ENCODE measurements at places on chromosomes 12 and 14.

DNA sequence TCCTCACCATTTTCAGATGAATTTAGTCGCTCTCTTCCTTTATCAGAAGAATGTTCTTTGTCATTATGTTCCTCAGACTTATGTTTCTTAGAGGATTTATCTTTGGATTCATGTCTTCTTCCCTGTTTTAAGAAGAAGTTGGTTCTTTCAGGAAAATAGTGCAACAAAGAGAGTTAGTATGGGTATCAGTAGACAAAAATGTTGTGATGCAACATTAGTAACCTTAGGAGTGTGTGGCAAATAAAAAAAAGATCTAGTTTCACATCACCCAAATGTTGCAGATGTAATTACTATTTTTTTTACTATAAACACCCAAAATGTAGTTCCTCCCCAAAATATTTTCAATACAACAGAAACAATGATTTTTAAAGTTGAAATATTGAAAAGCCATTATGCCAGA is 7.8 kb downstream of the RSRC2 start:
- no peak for DNase-seq

- DNase-seq, result no peak
Observed at GRCh38 chr14:72742118-72742837, 151.6 kb downstream of the DPF3 start.

GRCh38 chr12:46785382-46785781 is 40.4 kb downstream of the SLC38A4 start:
- DNase-seq, result no peak

- DNase-seq, result no peak
Observed at GRCh38 chr14:55366271-55366670, 45.4 kb downstream of the ATG14 start.

GRCh38 chr12:92444763-92445162 is 258.0 kb upstream of the PLEKHG7 start:
- no peak for DNase-seq

- peak; percentile 53 for DNase-seq
Observed at GRCh38 chr12:14629832-14630710, 62.4 kb upstream of the PLBD1 start.

- no peak for DNase-seq
Observed at GRCh38 chr12:70615174-70615866, 21.9 kb downstream of the PTPRB start.

GRCh38 chr12:112046003-112046402 is 32.8 kb downstream of the ERP29 start:
- no peak for DNase-seq

DNA sequence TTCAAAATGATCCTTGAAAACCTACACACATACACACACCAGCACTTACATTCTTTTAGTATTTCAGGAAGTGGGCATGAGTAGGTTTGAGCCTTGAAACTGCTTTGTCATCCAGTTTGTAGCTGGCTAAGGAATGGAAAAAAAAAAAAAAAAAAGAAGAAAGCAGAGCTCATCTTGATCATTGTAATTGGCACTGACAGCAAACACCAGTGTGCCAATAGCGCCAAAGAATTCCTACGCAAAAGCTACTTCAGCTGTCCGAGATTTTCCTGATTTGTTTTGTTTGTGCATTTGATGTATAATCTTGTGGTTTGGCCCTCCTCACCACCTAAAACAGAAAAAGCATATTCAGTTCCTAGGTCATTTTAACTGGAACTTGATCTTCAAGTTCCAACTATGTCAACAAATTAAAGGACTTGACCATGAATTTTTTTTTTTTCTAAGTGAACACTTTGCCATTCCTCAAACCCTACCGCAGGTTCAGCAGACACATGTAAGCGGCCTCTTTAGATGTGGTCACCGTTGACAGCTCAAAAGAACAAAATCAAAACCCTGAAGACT is 57.3 kb downstream of the FLRT2 start:
- DNase-seq, result no peak

- DNase-seq, result no peak
Observed at GRCh38 chr14:87179936-87180335, 813.0 kb downstream of the GALC start.

- DNase-seq, result no peak
Observed at GRCh38 chr14:90201344-90201743, 55.0 kb upstream of the PSMC1 start.

GRCh38 chr12:6459004-6459337 is 7.1 kb downstream of the TAPBPL start:
- no peak for DNase-seq

DNA sequence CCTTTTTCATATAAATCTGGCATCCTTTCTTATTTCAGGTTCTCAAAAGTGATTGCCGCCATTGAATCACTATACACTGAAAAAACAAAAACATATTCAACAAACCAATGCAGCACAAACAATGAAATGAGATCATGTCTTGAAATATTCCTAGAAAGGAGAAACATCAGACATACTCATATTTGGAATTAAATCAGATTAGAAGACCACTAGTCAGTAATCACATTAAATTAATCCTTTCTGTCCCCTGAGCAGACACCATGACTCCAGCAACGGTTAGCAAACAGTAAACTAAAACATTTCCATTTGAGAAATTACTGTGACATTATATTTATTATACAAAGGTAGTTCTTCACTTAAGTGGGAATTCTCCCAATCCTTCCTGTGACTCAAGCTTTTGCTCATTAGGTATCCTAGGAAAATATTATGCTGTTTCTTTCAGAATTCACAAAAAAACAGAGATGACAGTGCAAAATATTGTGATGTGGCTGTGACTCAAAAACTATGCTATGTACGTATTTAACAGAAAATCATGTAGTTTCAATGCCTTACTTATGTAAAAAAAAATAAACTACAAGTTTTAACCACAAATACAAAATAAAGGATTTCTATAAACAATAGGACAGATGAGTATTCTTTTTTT is 29.7 kb downstream of the CPNE8 start:
- no peak for DNase-seq

GRCh38 chr14:76181546-76181945 is 29.8 kb downstream of the GPATCH2L start:
- no peak for DNase-seq

DNA sequence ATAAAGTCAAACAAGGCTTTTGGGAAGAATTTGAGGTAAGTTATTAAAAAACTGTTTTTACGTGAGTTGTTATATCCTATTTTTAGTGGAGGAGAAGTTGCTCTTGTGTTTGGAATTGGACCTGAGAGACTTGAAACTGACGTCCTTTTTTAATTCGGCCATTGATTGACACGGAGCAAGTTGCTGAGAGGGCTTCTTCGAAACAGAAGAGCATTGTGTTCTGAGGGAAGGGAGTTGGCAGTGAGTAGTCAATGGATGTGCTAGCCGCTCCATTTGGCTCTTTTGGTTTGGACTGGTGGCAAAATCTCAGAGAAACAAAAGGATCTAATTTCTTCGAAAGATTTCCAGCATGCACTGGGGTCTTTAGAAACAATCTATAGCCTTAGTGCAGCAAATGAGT is 37.3 kb downstream of the PTPN11 start:
- no peak for DNase-seq

- DNase-seq, result no peak
Observed at GRCh38 chr12:105419606-105420005, 89.1 kb downstream of the C12orf75 start.

GRCh38 chr12:41917938-41918341 is 226.7 kb downstream of the GXYLT1 start:
- no peak for DNase-seq

DNA sequence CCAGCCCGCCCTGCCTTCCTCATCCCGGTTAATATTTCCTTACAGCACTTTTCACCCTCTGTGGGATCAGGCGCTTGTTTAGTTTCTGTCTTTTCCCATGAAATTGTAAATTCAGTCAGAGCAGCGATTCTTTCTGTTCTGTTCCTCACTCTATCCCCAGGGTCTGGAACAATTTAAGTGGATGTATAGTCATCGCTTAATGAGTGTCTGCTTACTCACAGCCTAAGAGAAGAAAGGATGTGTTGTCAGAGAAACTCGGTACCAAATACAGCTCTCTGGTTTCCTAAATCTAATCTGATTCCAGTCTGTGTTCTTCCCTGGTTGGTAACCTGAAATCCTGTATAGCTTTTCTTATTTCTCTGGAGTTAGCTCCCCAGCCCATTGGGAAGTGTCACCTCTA is 44.9 kb downstream of the FOS start:
- DNase-seq, result no peak

- no peak for DNase-seq
Observed at GRCh38 chr12:69170293-69170692, 69.1 kb upstream of the CPSF6 start.

DNA sequence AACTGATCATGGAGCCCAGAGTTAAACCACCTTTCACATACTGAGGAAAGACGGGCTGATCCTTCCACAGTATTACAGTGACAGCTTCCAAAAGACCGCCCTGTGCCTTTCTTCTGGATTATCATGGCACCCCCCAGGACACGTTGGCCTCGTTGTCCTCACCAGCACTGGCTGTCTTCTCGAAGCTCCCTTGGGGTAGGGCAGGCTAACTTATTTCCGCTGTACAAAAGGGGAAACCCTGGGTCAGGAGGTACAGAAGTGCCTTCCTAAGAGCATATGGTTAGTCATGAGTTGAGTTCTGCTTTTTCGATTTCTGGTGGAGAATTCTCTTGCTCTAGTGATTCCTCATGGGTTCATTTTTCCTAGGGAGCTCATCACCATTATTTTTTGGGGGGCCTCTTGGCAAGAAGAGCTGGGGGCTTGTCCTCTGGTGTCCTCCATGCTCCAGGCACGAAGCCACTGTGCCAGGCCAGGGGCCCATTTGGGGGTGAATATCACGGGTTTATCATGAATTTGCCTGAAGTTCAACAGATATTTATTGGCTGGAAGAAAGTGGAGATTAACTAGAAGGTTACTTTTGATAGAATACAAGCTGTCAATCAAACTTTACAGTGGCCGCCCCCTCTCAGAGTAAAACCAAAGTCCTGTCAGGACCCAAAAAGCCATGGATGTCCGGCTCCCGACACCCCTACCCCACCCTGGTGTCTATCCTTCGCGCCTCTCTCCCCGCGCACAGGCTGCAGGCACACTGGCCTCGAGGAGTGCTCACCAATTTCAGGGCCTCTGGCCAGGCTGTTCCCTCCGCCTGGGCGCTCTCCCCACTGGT is 8.8 kb upstream of the TRAF3 start:
- DNase-seq, result no peak

DNA sequence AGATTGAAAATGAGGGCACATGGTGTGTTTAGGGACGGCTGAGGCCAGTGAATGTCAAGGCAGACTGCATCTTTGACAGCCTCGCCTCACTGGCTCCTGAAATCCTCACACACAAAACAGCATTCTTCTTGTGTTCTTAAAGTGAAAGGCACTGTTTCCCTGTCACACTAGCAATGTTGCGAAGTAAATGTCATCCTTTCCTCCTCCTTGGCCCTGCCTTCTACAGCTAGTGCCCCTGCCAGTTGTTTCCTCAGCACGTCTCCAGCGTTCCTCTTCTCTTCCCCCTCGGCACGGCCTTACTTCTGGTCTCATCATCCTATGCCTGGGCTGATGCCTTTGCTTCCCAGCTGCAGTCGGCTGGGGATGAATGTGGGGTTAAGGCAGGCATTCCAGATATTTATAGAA is 129.4 kb upstream of the DNM1L start:
- no peak for DNase-seq

DNA sequence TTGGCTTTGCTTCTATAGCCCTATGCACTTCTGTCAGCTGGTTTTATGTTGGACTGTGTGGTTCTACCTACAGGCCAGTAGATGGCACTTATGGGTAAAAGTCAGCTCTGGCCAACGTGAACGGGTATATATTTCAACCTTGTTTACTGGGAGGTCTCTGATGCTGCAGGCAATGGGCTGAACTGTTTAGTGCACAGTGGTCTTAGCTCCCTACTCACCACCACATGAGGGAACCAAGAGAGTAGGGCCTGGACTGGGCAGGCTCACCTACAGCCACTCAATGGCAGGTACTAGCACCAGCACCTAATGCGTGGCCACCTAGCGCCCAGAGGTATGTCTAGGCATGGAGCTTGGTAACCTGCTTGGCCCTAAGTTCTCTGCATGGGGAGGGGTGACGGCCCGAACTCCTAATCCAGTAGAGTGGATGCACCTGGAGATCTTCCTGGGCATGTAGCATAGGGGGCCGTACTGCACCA is 481.8 kb downstream of the TMEM117 start:
- DNase-seq, result no peak

DNA sequence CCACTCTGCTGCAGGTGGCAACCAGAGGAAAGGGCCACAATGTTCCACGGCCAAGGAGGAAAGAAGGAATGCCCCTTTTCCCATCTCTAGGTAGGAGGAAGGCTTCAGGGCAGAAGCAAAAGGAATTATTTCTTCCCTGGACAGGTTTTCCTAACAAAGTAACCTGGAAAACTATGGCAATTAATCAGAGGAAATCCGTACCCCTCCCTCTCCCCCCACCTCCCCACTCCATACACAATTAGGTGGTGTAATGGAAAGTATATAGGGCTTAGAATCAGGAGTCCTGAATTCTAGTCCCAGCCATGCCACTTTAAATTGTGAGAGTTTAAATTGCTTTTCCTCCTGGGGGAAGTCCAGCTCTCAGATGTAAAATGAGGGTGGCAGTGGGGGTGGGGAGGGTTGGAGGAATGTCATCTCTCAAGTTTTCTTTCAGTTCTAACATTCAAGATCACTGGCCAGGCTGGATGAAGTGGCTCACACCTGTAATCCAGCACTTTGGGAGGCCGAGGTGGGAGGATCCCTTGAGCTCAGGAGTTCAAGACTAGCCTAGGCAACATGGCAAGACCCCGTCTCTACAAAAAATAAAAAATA is 1.7 kb downstream of the DHH start:
- DNase-seq, result no peak

- DNase-seq, result no peak
Observed at GRCh38 chr12:46524778-46525177, 152.2 kb upstream of the SLC38A2 start.

DNA sequence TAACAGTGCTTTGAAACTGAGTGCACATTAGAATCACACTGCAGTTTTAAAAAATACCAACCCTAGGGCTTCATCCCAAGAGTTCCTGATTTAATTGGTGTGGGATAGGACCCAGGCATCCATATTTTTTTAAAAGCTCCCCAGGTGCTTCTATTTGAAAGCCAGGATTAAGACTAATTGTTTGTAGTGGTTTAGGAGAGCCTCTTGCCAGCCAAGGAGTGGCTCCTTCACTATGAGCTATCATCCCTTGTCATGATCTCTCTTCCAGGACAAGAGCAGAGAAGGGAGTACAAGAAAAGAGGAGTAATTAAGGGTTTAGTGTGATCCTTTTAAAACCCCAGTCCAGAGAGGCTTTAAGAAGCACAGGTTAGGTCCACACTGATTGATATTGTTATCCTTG is 178.0 kb downstream of the CAND1 start:
- no peak for DNase-seq

GRCh38 chr12:56271031-56271430 is 4.3 kb downstream of the COQ10A start:
- DNase-seq, result no peak

- no peak for DNase-seq
Observed at GRCh38 chr12:79435742-79436141, 255.0 kb downstream of the PAWR start.

DNA sequence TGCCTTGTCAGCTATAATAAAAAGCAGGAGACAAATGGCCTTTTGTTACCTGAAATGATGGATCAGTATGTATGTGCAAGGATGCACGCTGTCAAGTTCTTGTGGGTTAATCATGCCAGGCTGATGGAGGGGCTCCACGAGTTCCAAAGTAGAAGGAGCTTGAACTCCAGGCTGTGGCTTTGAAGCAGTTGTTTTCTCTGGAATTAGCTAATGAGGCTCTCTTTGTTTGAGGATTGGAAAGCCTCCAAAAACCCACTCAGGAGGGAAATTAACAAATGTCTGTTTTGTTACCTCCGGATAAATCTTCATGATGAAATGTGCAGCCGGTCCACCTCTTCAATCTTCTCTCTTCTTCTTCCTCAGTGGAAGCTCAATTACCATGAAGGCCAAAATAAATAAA is 605.5 kb downstream of the DIO2 start:
- DNase-seq, result no peak

- DNase-seq, result no peak
Observed at GRCh38 chr14:28375295-28375694, 391.3 kb upstream of the FOXG1 start.

All from stimulated activated CD4-positive, alpha-beta T cell treated with anti-CD3 and anti-CD28 coated beads, Interleukin-1b, Interleukin-23, amount 100 ng/mL, for 48 hours (primary cell).